SHP77 treated with DMSO at 0.1 percent for 48 hours (cell line): ENCODE measurements at places on chromosomes 5 and 9.

DNA sequence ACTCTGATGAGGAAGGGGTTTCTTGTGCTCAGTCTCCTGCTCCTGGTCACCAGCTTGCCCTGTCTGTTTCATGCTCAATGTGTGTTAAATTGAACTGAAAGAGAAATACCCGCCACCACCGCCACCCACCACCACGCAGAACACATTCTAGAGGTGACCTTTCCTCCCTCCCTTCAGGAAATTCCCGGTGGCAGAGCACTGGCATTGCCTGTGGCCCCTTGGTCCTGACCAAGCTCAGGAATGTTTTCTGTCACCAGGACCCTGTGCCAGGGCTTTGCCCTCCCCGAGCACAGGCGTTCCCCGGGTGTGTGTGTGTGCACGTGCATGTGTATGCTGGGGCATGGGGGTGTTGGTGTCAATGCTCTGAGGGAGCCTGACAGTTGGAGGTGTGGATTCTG, 10.2 kb upstream of the SLC25A51 start:
- DNase-seq: no peak

- DNase-seq: no peak
These were observed 4.8 kb downstream of the NR2F1 start for GRCh38 chr5:93587597-93588351.

GRCh38 chr5:35303152-35303551, 72.9 kb upstream of the PRLR start:
- DNase-seq: no peak

DNA sequence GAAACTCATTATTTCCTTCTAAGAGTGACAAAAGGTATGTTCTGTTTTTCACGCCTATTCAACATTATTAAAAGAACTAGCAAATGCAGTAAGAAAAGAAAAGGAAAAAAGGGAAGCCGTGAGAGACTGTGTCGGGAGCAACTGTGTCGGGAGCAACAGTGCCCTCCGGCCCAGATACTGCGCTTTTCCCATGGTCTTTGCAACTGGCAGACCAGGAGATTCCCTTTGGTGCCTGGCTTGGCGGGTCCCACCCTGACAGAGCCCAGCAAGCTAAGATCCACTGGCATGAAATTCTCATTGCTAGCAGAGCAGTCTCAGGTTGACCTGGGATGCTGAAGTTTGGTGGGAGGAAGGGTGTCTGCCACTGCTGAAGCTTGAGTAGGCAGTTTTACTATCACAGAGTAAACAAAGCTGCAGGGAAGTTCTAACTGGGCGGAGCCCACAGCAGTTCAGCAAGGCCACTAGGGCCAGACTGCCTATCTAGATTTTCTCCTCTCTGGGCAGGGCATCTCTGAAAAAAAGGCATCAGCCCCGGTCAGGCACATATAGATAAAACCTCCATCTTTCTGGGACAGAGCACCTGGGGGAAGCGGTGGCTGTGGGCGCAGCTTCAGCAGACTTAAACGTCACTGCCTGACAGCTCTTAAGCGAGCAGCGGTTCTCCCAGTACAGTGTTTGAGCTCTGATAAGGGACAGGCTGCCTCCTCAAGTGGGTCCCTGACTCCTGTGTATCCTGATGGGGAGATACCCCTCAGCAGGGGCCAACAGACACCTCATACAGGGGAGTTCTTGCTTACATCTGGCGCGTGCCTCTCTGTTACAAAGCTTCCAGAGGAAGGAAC, 1237.4 kb upstream of the CDH18 start:
- DNase-seq: no peak

DNA sequence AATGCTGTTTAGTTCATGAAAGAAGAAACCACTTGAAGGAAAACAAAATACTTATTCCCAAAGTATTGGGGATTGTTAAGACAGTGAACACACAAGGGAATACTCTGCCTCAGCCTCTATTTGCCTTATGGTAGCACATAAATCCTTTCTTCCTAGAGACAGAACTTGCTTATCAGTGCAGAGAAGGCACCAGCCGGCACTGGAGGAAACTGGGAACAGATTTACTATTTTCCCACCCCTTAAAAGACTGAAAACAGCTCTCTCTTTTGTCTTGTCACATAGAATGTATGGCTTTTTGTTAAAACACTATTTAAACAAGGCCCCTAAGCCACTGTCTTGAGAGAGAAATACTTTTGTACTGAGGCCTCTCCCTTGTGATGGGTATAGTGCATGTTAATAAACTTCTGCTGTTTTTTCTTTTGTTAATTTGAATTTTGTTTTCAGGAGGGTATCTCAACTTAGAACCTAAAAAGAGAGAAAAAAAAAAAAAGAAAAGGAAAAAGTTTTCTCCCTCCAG, 40.7 kb upstream of the EDIL3 start:
- no peak for DNase-seq

DNA sequence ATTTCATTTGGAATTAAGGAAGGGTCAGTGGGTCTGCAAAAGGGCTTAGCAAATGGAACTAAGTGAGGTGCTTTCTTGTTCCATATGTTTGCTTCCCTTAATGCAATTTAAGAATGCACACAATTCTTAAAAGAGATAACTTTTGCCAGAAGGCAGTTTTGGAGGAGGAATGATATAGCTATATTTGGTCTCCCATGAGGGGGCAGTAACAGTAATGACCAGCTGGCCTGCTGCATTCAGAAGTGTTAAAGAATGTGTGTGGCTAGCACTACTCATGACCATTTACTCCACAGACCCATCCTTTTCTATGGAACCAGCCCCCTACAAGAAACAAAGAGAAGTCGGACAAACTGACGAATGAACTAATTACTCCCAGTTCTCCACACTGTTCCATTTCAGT, 638.9 kb downstream of the RAB3C start:
- DNase-seq: no peak

DNA sequence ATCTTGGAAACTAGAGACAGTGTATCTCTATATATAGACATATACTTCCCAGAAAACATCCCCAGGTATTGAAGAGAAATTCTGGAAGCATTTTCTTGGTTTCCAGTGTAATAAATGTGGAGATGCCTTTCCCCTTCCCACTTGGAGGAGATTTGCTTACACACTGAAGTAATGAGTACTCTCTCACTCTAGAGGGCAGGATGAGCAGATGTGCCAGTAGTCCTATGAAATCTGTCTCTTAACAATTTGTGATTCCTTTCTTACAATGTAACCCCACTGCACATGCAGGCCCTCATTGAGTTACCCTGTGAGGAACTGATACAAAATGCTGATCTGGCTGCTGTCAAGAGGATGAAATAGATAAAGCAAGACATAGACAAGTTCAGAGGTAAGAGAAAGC, 567.2 kb downstream of the SLCO4C1 start:
- peak; percentile 37 for DNase-seq

DNA sequence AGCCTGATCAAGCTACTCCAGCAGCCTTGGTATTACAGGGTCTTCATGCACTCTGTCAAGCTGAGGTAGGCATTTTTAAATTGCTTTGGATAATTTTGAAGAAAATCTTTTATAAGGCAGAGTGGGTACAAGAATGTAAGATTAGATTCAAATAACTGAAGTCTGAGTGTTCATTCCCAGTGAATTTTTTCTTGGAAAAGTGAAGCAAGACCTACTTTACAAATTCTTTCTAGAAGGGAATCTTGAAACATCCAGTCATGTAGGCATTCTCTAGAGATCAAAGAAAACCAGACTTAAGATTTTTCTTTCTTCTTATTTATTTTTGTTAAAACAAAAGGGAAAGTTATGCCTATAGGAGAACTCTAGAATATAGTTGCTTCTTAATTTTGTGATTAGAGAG, 139.0 kb downstream of the FOCAD start:
- no peak for DNase-seq

- DNase-seq: no peak
These were observed 42.7 kb downstream of the GADD45G start for GRCh38 chr9:89647366-89648128.

- DNase-seq: no peak
These were observed 125.3 kb upstream of the MARCHF11 start for GRCh38 chr5:16304846-16305245.

DNA sequence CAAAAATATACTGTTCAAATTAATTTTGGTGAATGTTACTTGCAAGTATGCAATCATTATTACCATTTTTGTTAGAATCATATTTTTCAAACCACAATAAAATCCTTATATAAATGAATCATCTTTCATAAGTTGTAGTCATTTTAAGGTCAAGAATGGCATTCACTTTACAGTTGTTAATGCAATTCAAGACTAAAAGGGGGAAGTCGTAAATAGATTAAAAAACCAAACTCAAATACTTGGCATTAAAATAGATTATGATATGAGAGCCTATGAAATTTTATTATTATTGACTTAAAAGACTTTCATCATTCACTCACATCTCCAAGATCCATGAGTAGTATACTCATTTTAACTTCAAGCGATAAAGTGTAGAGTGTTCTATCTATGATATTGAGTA, 11.6 kb downstream of the CDH9 start:
- no peak for DNase-seq

DNA sequence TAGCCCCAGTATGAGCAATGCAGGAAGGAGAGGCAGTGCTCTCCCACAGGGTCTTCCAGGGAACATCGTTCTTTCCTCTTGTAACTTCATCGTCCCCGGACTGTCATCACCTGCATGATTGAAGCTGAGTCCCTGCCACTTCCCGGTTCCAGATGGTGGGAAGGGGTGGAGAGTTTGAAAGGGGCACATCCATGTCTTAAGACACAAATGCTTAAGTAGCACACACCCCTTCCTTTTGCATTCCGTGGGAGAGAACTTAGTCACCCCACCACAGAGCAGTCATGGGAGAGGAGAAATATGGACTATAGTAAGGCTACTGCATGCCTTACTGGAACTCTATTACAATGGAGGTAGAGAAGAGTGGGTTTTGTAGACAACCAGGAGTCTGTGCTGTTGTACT, 165.3 kb upstream of the GAS1 start:
- DNase-seq: no peak

DNA sequence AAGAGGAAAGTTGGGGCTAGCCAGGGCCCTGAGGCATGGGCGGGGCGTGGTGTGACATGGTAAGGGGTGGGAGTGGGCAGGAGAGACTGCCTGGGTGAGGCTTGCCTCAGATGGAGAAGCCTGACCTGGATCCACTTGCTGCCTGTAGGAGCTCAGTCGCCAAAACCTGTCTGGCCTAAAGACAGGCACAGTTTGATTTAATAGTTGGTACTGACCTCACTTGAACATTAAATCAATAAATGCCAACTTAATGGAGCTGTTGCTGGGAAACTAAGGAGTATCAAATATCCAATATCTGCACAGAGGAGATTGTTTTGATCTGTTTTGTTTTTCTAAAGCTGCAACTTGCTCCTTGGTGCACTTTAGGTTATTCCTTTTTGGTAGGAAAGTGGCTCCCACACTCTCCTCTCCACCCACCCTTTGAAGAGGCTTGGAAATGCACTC, 86.4 kb downstream of the RCL1 start:
- DNase-seq: no peak

GRCh38 chr5:108257996-108258395, 123.9 kb downstream of the FBXL17 start:
- no peak for DNase-seq

DNA sequence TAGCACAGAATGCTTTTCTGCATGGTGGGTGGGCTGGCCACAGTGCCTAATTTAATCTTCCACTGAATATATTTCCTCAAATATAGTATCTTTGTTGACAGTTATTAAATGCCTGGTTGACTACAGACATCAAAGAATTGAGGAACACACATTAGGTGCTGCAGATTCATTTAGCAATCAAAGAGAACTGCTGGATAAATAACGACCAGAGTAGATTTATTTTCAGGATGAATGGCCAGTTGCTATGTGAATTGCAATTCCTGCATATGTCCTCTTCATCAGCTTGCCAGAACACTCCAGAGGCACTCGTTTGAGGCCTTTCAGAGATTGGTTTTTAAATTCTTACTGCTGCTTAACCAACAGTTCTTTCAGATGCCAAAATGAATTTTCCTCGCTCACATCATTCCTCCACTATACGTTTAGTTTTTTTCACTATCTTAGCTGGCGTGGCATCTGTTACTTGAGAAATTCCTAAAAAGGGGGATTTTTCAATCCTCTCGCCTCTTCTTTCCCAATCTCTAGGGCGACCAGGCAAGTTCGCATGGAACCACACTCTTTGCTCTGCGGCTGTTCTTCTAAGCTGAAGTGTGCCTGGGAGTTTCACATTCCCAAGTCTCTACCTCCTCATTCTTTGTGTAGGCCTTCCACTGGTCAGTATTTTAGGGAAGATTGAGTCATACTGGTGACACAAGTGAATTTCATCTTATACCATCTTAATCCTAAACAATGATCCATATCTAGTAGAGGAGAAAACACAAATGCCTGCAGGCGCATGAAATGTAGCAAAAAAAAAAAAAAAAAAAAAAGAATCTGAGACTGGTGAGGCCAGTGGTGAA, 237.1 kb upstream of the NMUR2 start:
- DNase-seq: no peak

- DNase-seq: no peak
These were observed 14.3 kb upstream of the SH3RF2 start for GRCh38 chr5:145922059-145922458.

DNA sequence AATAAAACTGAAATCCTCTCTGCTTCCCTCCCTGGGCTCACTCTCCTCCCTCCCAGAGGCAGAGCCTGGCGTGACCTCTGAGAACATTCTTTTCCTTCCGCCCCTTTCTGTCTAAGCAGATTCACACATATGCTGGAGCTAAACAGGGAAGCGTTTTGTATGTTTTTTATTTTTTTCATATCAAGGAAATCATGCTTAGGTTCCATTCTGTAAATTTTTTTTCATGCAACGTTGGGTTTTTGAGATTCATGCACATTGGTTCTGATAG, 20.2 kb upstream of the BARHL1 start:
- DNase-seq: no peak

GRCh38 chr9:134570711-134571325, 70.8 kb upstream of the COL5A1 start:
- DNase-seq: no peak

DNA sequence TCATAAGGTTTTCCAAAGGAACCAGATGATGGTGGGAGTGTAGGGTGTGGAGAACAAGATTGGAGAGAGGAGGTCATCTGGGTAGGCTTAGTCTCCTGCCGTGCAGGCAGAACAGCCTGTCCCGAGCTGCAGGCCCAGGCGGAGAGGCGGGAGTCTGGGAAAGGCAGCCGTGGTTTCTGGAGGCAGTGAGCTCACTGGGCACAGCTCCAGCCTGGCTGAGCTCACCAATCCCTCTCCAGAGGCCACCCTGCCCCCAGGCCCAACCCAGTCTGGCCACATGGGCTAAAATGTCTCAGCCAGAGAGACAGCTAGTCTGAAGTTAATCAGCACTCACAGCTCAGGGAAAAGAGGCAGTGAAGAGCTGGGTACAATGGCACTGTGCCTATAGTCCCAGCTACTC, 12.3 kb downstream of the P4HA2 start:
- DNase-seq: no peak

GRCh38 chr5:139474890-139475791, 4.3 kb downstream of the SMIM33 start:
- DNase-seq: no peak

GRCh38 chr9:27470291-27470856, 53.7 kb upstream of the IFNK start:
- no peak for DNase-seq
